Pulmonary artery endothelial cell (primary cell): ENCODE measurements at places on chromosomes 7 and 10.

- DNase-seq, result no peak
These were observed 6.3 kb upstream of the CSGALNACT2 start for GRCh38 chr10:43131906-43132305.

- DNase-seq, result no peak
These were observed 22.0 kb downstream of the SUN1 start for GRCh38 chr7:854118-854775.

DNA sequence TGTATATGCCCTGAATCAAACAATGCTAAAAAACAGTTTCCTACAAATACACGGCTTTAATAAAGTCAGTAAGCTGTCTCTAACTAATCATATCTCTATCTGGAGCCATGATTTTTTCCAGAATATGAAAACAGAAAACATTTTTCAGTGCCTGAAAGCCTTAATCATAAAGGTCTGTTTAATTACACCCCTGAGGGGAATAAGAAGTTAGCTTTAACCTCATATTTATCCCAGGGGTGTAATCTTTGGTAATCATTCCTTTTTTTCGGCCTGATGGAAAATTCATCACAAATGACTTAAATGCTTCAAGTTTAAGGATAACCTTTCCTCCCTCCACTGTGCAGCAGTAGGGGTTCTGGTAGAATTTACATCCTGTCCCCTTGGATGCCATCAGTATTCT, 124.2 kb downstream of the ATE1 start:
- DNase-seq, result no peak

- DNase-seq, result peak; percentile 3
These were observed 169.9 kb downstream of the RNF133 start for GRCh38 chr7:122528879-122529481.

DNA sequence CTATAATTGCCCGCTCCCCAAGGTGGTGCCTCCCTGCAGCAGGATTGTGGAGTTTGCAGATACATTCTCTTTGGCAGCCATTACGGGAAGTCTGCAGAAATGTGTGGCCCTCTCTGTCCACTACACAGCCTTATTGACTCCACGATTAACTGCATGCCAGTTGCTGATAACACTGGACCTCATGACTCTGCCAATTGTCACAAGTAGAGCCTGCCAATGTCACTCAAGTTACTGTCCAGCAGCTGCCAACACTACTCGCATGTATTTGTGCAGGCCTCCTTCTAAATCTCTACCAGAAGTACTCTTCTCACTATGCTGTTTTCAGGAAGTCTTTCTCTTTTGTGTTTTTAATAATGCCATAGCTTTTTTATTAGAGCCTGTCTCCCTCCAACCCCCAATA, 128.8 kb downstream of the PPP1R3A start:
- DNase-seq, result no peak

- peak; percentile 48 for DNase-seq
These were observed 78.0 kb downstream of the MKI67 start for GRCh38 chr10:128047991-128048818.

DNA sequence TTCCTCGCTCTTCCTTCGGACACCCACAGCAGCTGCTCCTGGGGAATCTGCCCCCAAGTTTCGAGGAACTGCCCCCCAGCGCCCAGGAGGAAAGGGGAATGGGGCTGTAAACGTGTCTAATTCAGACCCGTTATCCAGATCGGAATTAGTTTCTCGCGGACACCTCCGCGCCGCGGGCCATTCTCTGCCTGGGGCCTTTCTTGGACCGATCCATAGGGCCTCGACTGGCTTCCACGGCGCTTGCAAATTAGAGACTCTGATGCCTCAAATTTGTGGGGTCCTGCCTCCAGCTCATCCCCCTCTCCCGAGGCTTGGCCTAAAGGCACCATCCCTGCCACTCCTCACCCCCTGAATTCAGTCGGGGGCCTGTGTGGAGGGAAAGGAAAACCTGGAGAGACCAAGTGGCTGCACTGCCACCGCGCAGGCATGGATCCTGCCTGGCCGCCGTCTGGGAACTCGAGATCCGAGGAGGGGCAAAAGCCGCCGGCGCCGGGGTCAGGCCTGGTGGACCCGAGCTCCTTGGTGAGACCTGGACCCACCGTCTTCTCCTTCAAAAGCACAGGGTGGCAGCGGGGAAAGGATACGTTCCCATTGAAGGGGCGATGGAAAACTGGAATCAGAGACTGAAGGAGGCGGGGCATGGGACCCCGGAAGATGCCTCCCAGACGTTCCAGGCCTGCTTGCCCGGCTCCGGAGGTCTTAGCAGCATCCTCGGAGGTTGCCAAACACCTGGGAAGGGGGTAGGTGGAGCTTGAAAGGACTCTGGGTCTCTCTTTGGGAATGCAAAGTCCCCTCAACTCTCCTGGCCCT, 13.7 kb downstream of the LBX1 start:
- no peak for DNase-seq

DNA sequence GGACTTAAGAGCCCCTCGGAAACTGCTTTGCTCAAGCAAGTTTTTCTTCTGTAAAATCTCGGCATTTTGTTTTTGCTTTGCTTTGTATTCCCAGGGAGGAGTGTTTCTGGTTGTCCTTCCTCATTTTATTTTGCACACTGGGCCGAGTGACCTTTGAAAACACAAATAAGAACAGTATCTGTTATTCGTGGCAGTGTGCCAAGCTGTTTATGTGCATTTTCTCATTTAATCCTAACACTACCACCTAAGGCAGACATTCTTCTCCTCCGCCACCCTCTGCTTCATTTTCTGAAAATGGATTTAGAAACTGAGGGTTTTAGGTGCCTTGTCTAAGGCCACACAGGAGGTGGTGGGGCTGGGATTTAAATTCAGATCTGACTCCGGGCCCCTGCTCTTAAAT, 218.5 kb downstream of the TCF7L2 start:
- DNase-seq, result no peak

DNA sequence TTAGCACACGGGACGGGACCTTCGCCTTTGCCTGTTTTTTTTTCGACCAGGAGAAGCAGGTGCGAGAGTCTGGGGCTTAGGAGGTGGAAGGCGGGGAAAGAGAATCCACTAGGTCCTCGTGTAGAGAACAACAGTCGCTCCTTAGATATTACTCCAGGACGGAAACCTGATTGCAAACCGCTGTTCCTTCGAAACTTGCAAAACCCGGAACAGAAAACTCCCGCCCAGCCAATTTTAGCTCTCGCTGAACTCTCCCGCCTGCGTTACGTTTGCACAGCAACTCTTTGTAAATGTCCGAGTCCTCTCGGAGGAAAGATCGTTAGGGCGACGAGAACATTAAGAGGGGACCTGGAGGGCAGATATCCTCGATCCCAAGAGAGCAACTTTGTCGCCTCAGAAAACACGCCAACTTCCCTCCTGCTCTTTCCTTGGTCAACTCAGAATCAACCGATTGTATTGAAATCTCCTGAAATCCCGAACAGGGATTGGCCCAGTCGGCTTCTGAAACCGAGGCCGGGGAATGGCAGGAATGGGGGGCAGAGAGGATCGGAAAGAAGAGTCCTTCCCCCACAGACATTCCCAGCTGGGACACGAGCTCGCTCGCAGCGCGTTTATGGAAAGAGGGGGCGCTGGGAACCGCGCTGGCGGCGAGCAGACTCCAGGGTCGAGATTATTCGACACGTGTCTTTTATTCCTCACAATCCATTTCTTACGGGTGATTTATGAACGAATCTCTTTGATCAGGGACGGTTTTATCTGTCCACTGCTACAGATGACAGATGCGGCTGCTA, 9.9 kb downstream of the TWIST1 start:
- no peak for DNase-seq

DNA sequence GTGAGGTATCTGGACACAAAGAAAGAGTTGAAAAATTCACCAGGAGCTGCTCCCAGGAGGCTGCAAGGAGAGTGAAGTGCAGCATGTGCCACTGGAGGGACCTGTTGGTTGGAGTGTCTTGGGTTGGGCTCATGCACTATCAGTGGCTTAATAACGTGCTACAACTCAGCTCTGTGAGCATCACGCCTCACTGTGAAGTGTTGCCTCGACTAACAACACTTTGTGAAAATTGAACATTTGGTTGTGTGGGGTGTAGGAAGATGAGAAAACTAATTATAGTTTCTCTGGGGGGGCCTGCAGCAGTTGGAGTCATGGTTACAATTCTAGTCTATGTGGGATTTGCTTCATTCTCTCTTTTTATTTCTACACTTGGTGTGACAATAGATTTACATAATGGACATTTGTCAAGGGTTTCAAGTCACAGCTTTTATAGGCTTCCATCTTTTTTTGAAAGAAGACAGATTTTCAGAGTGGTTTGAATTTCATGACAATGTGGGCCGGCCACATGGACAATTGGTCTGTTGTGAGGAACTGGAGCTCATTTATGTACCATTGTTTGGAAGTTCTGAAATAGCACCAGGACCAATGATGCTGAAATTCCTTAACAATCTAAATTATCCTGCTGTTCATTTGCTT, 121.3 kb downstream of the RAMP3 start:
- no peak for DNase-seq

GRCh38 chr10:93463723-93464476, 18.2 kb downstream of the MYOF start:
- no peak for DNase-seq

DNA sequence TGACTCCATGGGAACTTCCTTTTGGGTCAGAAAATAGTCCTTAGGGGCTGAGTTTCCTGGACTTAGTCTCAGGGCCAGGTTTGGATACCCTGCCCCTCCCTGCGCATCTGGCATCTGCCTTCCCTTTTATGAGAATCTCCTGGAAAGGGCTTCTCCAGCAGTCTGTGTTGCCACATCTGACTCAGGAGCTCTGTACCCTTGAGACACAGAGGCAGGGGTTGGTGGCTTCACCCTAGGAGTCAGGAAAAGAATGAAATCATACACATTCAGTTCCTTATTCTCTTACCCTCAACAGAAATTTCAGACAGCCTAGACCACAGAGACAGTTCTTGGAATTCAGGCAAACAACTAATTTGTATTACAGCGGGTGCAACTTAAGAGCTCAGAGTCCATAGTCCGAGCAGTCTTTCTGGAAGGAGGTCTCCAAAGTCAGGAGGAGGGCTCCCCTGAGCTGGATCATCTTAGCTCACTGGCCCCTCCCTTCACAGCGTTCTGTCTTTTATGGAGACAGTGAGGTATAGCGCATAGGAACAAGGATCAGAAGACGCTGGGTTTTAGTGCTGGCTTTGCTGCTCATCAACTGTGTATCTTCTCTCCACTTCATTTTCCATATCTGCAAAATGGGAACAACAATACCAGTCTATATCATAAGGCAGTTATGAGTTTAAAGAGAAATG, 3.0 kb upstream of the PLAU start:
- DNase-seq, result no peak

- no peak for DNase-seq
These were observed 17.9 kb upstream of the SMO start for GRCh38 chr7:129170441-129171021.

DNA sequence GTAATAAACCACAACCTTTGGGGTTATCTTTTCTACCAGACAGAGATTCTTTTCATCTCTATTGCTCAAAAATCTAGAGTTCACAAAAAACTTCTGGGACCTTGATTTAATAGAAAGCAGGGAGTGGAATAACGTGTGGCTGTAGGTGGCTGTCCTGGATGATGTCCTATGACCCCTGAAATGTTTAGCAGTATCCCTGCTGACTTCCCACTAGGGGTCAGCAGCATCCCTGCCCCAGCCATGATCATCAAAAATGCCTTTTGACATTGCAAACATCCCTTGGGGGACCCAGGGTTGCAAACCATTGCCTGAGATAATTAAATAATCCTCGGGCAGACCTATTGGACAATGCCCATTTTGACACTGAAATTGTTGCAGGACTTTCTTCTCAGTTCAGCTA, 177.1 kb downstream of the USP6NL start:
- DNase-seq, result no peak

DNA sequence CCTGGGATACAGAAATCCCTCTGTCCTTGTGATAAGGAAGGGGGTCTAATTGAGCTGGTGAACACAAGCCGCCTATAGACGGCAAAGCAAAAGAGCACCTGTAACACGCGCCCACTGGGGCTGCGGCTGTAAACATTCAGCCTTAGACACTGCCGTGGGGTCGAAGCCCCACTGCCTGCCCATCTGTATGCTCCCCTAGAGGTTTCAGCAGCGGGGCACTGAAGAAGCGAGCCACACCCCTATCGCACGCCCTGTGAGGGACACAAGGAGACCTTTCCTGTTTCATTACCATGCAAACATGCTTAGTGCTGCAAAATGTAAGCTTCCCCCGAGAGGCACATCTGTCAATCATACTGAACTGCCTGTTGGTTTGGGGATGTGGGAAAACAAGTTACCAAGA, 82.1 kb downstream of the NRP1 start:
- DNase-seq, result no peak

DNA sequence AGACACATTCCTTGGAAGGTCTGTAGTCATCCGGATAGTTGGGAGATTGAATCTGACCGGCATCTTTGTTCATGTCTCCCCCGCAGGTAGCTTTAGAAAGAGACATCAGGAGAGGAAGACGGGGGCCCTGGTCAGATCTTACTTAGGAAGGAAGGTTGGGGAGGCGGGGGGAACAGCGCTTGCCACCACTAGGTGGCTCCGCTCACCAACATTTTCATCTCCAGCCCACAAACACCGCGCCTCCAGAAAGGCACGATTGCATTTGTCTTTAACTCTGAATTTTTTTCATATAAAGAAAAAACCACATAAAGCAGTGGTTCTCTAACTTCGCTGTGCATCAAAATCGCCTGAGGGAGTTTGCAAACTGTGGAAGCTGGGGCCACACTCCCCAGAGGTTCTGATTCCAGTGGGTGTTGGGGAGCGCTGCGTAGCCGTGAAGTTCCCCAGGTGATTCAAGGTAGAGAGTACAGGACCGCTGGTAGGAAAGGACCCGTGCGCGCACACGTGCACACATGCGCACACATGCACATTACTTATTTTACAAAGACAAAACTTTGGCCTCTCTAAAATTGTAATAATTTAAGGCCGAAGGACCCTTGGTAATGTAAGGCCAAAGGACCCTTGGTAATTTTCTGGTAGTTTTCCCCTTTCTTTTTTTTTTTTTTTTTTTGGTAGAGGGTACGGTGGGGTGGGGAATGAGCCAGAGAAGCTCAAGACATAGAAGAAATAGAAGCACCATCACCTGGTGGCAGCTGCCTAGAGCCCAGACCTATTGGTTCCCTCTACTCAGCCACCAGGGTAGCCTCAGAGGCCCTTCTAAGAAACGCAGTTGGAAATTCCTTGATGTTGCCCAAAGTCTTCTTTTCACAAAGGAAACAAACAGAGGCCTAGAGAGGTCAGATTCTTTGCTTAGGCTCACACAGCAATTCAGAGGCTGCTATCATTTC, 37.4 kb upstream of the OPALIN start:
- peak; percentile 17 for DNase-seq

DNA sequence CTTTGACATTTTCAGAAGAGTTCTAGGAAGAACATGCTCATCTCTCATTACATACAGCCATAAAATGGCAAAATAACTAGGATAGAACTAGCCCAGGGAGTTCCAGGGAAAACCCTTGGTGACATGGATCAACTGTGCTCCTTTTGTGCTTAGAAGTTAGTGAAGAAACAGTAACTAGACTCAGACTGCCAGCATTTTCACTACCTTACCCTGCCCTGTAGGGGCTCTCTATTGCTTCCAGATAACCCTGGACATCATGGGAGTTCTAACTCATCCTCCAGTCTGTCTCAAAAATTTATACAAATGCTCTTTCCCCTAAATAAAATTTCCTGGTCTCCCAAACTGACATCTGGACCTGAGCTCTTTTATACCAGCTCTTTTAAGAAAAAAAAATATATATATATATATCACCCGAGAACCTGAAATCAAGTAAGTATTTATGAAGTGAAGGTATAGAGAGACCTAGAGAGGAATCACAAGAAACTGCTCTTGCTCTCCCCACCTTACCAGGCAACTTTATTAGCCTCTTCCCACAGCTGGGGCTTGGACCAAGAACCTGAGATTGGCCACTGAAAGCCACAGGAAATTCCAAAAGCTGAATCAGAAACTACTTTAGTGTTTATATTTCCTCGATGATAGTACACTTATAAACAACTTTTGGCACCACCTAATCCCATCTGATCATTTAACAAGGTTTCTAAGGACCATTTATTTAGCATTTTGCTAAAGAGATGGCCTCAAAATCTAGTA, 101.4 kb downstream of the RELN start:
- DNase-seq, result no peak
